ENCODE measurements at places on chromosomes 6 and 20.

GRCh38 chr20:46089167-46089416 is 670 bp downstream of the NCOA5 start:
- DNase-seq = peak; percentile 90

GRCh38 chr6:144653885-144654505 is 368.9 kb downstream of the UTRN start:
- DNase-seq = no peak

- no peak for DNase-seq
Measured at GRCh38 chr6:100307561-100307960, 157.2 kb downstream of the SIM1 start.

- no peak for DNase-seq
Measured at GRCh38 chr6:29887330-29887818, 55.0 kb upstream of the HLA-A start.

DNA sequence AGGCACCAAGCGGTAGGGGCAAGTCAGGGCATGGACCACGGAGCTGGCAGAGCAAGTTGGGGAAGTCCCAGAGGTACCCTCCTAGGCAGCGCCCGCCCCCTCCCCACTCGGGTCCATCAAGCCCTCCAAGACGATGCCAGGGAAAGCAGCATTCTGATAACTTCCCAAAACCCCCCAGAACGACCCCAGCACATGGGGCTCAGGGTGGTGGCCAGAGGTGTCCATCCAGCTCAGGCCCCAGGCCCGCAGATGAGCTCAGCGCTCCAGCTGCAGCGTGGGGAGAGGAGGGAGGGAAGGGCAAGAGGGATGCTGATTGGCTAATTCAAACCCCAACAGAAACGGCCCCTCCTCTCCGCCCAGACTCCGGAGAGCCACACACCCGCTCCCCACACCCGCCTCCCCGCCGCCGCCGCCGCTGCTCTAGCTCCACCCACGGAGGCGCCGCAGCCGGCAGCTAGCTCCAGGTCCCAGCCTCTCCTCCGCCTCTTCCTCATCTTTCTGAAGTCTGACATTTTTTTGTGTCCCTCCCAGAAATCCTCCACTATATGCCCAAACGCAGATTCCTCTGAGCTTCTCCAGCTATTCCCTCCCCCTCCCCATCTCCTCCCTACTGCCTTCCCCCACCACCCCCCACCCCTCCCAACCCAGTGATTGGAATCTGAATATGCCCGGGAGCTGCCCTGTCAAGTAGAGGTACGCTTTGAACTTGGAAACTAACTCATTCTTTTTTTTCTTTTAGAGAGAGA is 40.3 kb upstream of the TLDC2 start:
- DNase-seq = peak; percentile 99

DNA sequence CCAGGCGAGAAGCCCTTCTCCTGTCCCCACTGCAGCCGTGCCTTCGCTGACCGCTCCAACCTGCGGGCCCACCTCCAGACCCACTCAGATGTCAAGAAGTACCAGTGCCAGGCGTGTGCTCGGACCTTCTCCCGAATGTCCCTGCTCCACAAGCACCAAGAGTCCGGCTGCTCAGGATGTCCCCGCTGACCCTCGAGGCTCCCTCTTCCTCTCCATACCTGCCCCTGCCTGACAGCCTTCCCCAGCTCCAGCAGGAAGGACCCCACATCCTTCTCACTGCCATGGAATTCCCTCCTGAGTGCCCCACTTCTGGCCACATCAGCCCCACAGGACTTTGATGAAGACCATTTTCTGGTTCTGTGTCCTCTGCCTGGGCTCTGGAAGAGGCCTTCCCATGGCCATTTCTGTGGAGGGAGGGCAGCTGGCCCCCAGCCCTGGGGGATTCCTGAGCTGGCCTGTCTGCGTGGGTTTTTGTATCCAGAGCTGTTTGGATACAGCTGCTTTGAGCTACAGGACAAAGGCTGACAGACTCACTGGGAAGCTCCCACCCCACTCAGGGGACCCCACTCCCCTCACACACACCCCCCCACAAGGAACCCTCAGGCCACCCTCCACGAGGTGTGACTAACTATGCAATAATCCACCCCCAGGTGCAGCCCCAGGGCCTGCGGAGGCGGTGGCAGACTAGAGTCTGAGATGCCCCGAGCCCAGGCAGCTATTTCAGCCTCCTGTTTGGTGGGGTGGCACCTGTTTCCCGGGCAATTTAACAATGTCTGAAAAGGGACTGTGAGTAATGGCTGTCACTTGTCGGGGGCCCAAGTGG is 5.3 kb downstream of the SNAI1 start:
- no peak for DNase-seq

DNA sequence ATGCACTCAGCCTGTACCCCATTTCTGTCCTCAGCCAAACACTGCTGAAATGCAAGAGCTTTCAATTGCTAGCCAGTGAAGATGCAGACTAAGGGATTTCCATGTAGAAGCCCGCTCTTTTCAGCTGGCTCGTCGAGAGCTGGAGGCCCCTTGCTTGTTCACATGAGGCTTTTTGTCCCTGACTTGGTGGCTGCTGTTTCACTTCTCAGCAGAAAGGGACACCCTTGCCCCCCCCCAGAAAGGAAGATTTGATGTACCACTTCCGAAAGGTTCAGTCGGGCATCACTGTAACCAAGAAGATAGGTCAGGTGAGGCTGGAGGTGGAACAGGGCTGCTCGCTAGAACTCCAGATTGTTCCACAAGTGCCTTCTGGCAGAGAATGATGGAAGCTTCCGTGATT is 23.3 kb downstream of the PTPN1 start:
- no peak for DNase-seq

DNA sequence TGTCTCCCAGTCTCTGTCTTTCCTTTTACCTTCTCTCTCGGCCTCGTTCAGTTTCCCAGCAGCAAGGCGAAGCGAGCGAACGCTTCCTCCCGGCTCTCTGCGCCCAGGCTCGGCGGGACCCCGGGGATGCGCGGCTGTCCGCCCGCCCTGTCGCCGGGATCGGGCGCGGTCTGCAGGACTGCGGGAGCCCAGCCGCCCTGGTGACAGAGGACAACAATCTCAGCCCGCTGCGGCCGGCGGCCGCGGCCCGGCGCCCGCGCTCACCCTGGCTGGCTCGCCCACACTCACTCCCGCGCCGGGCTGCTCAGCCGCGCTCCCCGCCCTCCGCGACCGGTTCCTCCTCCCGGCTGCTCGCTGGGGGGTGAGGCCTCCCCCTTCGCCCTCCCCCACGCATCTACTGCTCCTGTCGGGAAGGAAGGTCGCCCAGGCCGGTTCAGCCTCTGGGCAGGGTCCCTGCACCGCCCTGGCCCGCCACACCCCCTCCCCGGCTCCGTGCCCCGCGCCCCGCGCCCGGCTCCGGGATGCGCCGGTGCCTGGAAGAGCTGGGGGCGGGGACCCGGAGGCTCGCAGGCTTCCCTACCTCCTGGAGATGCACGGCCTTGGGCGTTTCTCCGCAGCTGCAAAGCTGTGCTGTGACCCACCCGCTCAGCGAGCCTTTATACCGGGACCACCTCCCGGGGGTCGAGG is 410 bp downstream of the SYNE1 start:
- DNase-seq = peak; percentile 95

GRCh38 chr20:62762376-62762775 is 33.9 kb upstream of the MRGBP start:
- DNase-seq = peak; percentile 50

DNA sequence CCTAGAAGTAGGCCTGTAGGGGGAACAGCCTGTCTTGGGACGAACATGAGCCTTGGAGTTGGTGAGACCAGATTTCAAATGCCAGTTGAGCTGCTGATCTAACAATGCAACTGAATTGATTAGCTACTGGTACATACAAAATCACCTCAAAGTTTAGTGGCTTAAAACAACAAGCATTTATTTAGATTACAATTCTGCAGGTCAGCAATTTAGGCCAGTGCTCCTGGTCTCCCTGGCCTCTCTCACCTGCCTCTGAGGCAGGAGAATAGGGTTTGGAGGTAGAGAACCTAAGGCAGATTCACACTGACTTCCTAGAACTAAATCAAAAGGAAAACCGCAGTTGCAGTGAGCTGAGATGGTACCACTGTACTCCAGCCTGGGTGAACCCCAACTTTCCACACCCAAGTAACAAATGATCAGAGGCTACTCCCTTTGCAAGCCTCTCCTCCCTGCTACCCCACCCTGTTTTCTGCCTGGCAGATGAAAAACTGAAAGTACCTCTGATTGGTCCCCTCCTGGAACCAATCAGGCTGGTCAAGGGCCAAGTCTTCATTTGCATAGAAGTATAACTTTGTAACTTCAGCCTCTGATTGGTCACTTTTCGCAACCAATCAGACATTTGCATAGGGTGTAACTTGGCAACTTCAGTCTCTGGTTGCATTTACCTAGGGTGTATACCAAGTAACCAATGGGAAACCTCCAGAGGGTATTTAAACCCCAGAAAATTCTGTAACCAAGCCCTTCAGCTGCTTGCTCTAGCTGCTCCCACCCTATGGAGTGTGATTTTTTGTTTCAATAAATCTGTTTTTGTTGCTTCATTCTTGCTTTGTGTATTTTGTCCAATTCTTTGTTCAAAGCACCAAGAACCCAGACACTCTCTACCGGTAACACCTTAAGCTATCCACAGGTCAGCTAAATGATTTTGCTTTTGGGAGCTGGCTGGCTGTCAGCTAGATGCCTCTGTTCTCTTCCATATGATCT is 8.1 kb upstream of the UBR2 start:
- no peak for DNase-seq

GRCh38 chr20:38723848-38724625 is at the start of gene SLC32A1:
Gene SLC32A1 (plus strand): TSS chr20:38724486. CDS start chr20:38724725, 239 bp downstream.
- peak; percentile 85 for DNase-seq

GRCh38 chr6:21245488-21245887 is 348.1 kb upstream of the SOX4 start:
- no peak for DNase-seq
